ENCODE measurements at places on chromosomes 1 and 21.

GRCh38 chr1:73803380-73803779 lies 394.6 kb downstream of the LRRIQ3 start:
- DNase-seq = no peak

GRCh38 chr1:181181792-181182585 lies 93.5 kb downstream of the IER5 start:
- no peak for DNase-seq

DNA sequence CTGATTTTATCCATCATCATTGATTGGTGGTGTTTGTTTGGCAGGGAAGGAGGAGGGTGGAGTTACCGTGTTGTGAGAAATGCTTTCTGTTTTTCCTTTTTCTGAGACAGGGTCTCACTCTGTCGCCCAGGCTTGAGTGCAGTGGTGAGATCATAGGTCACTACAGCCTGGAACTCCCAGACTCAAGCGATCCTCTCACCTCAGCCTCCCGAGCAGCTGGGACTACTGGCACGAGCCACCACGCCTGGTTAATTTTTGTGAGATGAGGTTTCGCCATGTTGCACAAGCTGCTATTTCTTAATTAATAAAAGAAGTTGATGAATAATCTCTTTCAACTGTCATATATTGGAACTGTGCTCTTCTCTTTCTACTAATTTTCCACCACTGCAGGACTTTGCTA lies 44.3 kb downstream of the HUNK start:
- no peak for DNase-seq

- no peak for DNase-seq
Observed at GRCh38 chr1:101137144-101138126, 99.4 kb upstream of the S1PR1 start.
